ENCODE measurements at places on chromosomes 2 and 18. TPM values are rescaled to one million over a fixed set of nuclear protein-coding genes. Genes with fewer than 3 reads are reported as not detected.

C2orf76 gene
- 9.8 TPM for total RNA-seq

MAP3K19 gene
- not detected for total RNA-seq

CABYR gene
- 6.4 TPM for total RNA-seq

KCNS3 gene
- total RNA-seq = 20.9 TPM

SERPINB4 gene
- total RNA-seq = 1.9 TPM

TANC1 gene
- 19.3 TPM for total RNA-seq

CDH2 gene
- 0.08 TPM for total RNA-seq

SNORC gene
- total RNA-seq = 1.2 TPM

HRH4 gene
- 0.08 TPM for total RNA-seq

SGO2 gene
- 20.2 TPM for total RNA-seq

ZDBF2 gene
- 2.5 TPM for total RNA-seq

GPR45 gene
- not detected for total RNA-seq

CRYBA2 gene
- not detected for total RNA-seq
